ENCODE measurements at places on chromosomes 2 and 18.

GRCh38 chr2:182477774-182478173 lies 50.9 kb upstream of the PDE1A start:
- DNase-seq = no peak

DNA sequence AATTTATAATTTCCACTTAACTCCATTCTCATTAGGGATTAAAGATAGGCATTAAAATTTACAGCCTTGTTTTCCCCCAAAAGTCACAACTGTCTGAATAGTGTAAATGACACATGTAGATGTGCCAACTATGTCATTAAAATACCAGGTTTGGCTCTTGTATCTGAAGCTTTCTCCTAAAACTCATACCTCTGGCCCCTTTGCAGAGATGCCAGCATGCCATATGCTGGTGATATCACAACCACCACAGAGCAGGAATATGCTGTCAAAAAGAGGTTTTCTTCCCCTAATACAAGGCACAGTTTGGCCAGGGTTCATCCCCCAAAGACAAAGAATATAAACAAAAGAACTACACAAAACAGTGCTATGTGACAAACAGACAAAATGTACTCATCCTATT lies 65.4 kb downstream of the REV1 start:
- DNase-seq = no peak

DNA sequence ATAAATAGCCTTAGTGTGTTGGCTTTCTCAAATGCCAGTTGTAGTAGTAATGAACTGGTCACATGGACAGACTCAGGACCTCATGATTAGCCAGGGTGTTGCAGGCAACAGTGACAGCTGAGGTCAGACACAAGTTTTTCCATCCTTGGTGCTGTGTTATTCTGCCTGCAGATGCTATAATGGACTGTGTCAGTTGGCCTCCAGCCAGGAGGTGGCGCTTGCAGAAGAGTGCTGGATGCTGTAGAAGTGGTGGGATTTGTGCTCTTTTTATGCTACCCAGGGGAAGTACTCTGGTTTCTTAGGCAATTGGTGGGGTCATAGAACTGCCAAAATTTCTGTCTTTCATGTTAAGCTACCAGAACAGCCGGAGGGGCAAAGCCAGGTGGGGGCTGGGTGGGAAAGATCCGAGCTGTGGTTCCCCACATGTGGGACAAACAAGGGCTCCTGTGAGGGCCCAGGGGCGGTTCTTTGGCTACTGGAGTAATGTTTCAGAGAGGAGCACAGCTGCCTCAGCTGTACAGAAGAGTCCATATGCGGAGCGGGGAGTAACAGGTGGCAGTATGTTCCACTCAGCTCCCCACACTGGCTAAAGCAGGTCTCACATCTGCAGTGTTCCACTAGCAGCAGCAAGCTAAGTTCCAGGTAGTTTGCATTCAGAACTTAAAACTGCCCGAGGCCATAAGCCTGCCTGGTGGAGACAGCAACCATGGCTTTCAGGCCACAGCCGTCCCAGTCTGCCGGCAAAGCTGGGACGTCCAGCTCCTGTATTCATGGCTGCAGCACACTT lies 104.4 kb downstream of the GULP1 start:
- DNase-seq = no peak

GRCh38 chr18:49529596-49529995 lies 32.3 kb upstream of the LIPG start:
- no peak for DNase-seq

DNA sequence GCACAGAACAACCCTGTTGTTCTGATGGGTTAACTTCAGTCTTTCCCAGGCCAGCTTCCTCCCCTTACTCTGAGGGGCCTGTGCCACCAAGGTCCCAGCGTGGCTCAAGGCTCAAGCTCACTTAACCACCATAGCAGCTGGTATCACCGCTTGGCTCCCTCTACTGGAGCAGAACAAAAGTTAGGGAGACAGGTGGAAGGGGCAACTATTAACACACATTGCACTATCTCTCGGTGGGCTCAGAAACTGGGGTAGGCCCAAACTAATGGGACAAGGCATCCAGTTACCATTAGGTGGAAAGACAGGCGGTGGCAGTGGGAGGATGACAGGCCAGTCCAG lies 88.7 kb upstream of the ATL2 start:
- peak; percentile 17 for DNase-seq

- no peak for DNase-seq
Observed at GRCh38 chr2:26552641-26553374, 74.9 kb upstream of the OTOF start.

GRCh38 chr2:30764021-30764800 lies 43.0 kb downstream of the CAPN13 start:
- DNase-seq = no peak

- no peak for DNase-seq
Observed at GRCh38 chr2:120702801-120703200, 32.9 kb upstream of the GLI2 start.

DNA sequence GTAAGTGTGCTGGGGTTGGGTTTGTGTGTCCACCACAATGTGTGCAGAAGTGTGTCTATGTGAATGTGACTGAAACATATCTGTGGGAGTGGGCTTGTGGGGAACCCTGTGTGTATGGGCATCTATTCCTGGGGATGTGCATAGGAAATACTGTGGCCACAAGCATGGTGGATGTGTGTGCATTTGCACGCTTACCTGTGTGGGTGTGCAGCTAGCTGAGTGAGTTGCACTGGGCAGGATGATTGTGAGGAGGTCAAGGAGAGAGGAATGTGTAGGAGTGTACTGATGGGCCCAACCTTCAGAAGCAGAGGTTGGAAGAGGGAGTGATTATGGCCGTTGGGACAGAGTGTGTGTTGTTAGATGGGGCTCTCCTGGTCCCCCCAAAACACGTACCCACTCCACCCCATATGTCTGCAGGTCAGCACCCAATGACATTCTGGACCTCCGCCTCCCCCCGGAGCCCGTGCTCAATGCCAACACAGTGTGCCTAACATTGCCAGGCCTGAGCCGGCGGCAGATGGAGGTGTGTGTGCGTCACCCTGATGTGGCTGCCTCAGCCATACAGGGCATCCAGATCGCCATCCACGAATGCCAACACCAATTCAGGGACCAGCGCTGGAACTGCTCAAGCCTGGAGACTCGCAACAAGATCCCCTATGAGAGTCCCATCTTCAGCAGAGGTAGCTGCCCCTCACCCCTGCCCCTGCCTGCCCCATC lies 1.2 kb downstream of the WNT10A start:
- DNase-seq = no peak

DNA sequence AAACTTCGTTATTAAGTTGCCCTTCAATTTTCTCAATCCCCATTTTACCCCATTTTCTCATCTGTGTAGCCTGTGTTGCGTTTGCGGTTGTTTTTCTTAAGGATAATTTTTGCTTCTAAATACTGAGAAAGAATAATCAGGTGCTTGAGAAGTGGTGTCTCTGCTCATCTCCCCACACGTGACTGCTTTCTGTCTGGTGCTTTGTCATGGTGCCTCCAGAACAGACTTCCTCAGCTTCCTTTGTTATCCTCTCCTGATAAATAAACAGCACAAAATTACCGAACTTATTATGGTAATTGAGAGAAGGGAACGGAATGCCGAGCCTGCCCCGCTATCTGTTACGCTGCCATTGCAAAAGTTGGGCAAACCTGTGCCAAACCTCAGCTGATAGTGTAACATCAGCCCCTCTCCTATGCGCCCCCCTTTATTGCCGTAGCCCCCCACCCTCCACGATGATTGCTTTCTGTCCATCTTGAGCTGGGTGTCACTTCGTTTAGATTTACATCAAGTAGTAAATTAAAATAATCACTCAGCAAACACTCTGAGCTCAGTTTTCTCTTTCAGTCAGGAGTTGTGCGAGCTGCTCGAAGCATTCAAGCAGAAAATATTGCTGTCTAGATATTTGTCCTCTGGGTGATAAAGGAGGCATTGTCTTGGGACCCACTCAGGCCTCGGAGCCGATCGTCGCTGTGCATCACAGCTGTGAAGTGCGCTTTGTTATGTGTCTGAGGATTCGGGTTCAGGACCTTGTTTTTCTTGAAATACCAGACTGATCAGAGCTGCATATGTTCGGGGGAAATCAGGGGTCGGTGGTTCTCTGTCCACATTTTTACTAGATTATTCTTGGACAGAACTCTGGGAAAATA lies 1008.5 kb upstream of the FANCL start:
- no peak for DNase-seq

DNA sequence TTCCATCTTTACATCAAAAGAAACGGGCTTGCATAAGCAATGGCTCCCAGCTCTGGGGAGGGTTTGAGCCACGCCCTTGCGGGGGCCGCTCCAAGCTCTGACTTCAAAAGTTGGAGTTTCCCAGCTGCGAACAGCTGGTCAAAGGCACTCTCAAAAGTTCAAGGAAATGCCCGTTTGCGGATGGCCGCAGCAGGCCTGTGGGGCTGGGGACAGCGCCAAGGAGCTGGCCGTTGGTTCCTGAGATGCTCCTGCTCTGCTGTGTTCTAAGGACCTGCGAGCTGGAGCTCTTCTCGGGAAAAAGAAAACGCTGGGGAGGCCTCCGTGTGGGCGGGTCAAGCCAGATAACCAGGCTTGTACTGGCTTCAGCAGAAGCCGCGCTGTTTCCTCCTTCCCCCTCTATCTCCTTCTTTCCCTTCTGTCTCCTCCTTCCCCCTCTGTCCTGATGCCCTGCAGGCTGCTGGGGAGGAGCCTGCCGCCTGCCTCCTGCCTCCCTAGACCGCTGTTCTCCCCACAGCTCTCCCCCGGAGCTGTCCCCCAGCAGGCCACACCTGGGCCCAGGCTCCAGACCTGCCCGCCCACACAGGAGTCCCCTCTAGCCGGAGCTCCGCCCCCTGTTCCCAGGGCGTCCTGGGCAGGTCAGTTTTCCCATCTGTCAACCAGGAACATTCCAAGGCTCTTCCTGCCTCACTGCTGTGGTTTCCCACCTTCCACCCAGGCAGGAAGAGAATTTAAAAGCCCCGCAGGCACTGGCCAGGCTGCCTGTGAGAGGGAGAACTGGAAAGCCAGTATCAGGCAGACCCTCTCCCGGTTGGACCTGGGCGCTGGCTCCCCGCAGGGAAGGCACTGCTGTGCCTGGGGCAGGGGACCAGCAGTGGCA lies 14.1 kb downstream of the KLF11 start:
- DNase-seq = no peak

GRCh38 chr2:19577723-19578122 lies 219.3 kb upstream of the OSR1 start:
- DNase-seq = no peak

- DNase-seq = no peak
Observed at GRCh38 chr2:111239107-111239506, 118.4 kb downstream of the BCL2L11 start.

- no peak for DNase-seq
Observed at GRCh38 chr2:33457556-33458247, 18.7 kb upstream of the RASGRP3 start.

- no peak for DNase-seq
Observed at GRCh38 chr2:235940330-235940729, 227.9 kb downstream of the GBX2 start.

DNA sequence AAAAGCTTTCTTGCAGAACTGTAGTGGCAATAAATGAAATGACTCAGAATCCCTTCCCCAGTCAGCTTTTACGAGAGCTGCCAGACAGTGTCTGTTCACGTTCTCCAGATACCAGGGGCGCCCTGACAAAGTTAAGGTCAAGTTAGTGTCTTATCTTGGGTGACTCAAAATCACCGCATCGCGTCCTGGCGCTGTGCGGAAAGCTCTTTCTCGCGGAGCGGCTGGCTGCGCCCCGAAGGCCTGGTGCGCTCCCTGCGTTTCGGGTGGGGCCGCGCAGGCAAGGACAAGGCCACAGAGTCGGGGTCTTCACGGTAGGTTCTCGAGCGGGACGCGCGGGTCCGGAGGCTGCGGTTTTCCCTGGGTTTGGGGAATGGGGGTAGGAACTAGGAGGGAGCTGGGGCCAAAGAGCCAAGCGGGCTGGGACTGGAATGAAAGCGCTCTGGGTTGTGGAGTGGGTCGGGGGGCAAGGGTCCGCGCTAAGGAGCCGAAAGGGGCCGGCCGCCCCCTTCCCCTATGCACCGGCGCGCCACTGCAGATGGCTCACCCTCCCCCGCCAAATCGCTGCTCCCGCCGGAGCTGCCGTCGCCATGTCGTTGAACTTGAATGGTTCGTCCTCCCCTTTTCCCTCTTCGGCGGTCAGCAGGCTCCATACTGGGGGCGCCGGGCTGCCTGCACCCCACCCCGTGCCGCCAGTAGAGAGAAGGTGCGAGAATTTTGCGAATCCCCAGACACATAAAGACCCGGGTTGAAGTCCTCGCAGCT lies 2.6 kb upstream of the HOXD11 start:
- DNase-seq = no peak

DNA sequence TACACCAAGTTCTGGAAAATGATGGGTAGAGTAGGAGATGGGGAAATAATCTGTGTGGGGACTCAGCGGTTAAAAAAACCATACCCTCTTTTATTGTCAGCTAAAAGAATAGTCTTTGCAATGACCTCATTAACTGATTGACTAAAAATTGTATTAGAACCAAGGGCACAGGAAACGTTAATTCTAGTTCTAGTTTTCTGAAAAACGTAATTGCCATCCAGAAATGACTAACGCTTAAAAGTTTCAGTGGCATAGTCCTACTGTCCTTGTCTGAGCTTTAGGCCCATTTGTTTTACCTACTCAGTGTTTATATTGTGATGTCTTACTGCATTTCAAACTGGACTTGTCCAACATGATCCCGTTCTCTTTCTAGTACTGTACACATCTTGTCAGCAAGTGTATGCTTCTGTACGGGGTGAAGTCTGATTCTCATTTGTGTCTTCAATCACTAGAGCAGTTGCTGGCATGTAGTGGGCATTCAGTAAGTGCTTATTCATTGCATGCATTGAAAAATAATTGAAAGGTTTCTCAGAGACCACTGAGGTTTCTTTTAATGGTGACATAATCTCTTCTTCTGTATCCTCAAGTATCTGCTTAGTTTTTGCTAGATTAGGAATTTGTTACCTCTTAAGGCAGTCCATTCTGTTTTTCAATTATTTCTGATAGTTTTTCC lies 81.5 kb downstream of the ZNF407 start:
- no peak for DNase-seq

DNA sequence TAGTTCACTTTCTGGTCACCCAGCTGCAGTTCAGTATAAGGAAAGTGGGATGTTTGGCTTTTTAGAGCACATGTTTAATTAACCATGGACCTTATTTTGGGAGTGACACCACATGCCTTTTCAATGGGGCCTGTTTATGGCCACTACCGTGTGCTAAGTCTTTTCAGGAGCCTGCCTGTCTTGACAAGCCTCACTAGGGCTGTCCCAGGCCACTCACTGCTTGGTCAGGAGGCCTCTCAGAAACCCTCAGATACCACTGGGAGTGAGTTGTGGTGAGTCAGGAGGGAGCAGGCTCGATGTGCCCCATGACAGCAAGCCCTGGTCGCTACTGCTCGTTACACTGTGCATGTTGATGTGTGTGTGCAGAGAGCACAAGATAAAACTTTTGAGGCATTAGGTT lies 123.0 kb downstream of the MAP4K4 start:
- no peak for DNase-seq

Measured in stimulated activated naive CD8-positive, alpha-beta T cell treated with anti-CD3 and anti-CD28 coated beads, Interleukin-15, amount 100 ng/mL, for 72 hours (primary cell).